ENCODE measurements at places on chromosomes 4 and X. TPM values are rescaled to one million over a fixed set of nuclear protein-coding genes. Genes with fewer than 3 reads are reported as not detected.

Gene CLNK
- total RNA-seq, result 0.55 TPM

Gene EIF2S3
- 320 TPM for total RNA-seq

Gene PASD1
- total RNA-seq, result not detected

Gene FAAH2
- 29.4 TPM for total RNA-seq

Gene NPNT
- total RNA-seq, result 0.51 TPM

Data from activated T-cell treated with anti-CD3 and anti-CD28 coated beads, Interleukin-2, amount 50 U/mL, for 72 hours (primary cell).